CD4-positive, alpha-beta T cell treated with Interleukin-6 at 100 ng/mL for 8 hours (primary cell): ENCODE measurements at places on chromosomes 11 and 22.

DNA sequence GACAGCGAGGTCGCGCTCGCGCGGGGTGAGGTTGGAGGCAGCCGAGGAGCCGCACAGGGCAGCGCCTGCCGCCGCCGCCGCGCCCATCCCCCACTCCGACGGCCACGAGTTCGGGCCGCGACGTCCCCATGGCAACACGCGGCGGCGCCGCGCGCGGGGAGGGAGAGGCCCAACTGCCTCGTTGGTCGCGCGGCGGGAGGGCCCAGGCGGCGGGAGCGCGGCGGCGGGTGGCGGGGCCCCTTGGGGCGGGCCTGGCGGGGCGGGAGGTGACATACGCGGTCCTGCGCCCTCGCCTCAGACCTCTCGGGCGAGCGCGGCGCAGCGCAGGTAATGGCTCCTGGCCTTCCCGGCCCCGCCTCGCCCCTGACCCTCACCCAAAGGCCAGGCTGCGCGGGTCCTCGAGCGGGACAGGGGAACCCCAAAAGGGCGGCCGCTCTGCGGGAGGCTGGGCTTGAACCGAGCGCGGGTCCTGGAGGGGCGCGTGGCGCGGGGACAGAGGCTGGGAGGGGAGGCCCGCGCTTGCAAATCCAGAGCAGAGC, at the start of gene DEUP1:
Gene DEUP1 (plus strand): TSS at position 297 of the 539 bp plus-strand sequence. CDS start 1,518 bp downstream, outside the sequence.
- no peak for DNase-seq

GRCh38 chr11:79265756-79266322, 175.0 kb downstream of the TENM4 start:
- DNase-seq = no peak

DNA sequence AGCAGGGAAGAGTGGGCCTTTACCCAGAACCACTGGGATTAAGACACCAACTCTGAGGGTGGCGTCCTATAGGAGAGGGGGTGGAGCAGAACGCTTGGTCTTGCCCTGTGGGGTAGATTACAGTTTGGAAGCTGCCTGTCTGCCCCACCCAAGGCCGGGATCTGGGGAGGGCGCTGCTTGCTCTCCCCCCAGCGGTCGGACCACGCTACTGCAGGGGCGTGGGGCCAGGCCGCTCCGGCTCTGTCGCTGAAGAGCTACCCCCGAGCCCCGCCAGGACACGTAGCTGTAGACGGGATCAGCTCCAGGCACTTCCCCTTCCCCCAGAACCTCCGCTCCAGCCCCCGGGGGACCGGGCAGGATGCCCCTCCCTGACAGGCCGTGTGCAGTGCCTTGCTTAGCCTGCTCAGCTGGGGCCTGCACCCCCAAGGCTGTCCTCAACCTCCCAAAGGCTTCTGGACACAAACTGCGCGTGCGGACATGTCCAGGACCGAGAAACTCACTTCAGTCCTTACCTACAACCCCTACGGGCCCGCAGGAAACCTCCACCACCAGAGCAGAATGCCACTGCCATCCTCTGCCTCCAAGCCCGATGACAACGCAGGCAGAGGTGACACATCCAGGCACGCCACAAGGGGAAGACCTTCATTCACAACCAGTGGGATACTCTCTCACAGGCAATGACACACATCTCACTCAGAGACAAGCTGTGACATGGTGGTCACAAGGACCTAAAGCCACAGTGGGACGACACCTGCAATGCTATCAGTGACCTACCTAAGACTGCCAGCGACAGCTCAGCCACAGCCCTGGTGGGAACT, 3.6 kb downstream of the AHNAK start:
- peak; percentile 62 for DNase-seq

- DNase-seq = no peak
Measured at GRCh38 chr11:36059660-36060059, 115.8 kb downstream of the LDLRAD3 start.

GRCh38 chr22:39496131-39496838, 5.8 kb upstream of the MIEF1 start:
- peak; percentile 53 for DNase-seq

DNA sequence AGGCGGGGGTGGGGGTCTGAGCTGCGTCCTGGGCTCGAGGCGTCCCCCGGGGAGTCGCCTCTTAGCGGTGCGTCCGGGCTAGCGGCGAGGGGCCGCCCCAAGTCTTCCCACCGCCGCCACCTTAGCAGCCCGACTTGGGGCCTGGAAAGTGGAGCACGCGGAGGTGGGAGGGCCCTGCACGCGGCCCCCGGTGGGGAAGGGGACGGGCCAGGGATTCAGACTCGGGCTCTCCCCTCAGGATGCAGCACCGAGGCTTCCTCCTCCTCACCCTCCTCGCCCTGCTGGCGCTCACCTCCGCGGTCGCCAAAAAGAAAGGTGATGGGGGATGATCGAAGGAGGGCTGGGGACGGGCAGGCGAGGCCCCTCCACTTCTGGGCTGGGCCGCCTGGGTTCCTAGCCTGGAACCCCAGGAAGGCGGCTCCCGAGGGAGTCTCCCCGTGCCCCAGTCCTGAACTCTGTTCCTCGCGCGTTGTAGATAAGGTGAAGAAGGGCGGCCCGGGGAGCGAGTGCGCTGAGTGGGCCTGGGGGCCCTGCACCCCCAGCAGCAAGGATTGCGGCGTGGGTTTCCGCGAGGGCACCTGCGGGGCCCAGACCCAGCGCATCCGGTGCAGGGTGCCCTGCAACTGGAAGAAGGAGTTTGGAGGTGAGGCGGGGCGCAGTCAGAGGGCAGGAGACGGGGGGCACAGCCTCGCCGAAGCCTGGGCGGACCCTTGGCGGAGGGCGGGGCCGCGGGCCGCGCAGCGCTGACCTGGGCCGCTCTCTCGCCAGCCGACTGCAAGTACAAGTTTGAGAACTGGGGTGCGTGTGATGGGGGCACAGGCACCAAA, 563 bp downstream of the MDK start:
- DNase-seq = no peak

DNA sequence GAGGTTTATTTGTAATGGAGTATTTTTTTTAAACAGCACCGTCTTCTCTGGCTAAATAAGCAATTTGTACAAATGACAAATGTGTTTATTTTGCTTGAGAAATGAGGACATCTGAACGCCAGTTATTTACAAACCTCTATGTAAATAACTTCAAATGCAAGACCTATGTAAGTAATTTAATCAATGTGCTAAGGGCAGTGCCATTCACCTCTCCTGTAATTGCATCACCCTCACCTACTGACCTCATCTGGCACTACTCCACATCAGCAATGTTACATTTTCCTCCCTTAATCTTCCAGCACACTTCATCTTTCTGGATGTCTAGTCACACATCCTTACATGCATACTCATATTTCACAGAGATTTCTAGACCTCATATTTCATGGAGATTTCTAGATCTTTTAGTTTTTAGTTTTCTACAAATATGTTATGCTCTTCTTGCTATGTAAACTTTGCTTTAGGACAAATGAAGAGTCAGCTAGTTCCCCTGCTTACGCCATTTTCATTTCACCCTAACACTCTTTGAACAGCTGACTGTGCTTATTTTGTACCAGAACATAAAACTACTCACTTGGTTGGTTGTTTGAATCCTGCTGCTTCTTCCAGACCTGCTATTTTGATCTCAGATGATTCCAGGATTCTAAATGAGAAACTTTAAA, 238.6 kb downstream of the GRM5 start:
- DNase-seq = no peak

DNA sequence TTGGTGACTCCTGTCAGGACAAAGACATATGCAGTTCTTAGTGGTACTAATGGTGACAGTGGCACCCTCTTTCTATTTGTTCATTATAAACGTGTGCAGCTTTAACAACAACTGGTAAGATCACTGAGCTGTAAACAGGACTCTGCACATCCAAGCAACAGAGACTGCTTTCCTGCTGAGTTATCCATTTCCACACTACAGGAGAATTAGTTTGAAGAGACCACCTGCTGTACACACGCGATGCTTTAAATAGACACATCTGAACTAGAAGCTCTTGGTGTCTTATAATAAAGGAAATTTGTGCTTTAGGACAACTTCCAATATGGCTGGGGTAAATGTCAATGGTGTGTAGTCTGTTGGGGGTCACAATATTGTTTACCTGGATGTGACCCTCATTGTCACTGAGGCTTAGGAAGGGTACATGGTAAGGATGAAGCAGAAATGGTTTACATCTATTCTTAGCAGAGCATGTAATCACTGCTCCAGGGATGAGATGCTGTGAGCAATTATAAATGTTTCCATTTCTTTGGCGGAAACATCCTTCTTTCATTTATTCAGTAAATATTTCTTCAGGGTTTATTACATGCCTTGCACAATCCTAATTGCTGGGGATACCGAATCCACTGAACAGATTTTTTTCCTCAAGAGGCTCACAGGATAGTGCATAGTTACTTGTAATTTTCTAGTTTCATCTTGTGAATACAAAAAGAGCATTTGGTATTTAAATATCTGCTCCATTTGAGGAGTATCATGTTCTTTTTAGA, 354.0 kb upstream of the CCDC90B start:
- DNase-seq = no peak
